AG10803 (cell line): ENCODE measurements at places on chromosomes 1 and 21.

DNA sequence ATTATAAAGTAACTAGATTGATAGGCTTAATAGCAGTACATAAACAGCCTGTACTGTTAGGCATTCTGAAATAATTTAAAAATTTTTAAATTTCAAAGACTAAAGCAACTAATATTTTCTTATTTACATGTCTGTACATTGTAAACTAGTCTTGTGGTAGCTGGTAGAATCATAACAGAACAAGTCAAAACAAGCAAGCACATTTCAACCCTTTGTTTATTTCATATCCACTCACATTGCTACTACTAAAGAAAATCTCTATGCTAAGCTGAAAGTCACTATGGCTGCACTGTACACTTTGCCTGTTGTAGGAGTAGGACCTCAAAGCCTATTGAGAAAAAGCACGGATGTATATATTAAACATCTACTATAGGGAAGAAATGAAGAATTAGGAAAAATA lies 738.2 kb upstream of the ADGRL4 start:
- DNase-seq = no peak

DNA sequence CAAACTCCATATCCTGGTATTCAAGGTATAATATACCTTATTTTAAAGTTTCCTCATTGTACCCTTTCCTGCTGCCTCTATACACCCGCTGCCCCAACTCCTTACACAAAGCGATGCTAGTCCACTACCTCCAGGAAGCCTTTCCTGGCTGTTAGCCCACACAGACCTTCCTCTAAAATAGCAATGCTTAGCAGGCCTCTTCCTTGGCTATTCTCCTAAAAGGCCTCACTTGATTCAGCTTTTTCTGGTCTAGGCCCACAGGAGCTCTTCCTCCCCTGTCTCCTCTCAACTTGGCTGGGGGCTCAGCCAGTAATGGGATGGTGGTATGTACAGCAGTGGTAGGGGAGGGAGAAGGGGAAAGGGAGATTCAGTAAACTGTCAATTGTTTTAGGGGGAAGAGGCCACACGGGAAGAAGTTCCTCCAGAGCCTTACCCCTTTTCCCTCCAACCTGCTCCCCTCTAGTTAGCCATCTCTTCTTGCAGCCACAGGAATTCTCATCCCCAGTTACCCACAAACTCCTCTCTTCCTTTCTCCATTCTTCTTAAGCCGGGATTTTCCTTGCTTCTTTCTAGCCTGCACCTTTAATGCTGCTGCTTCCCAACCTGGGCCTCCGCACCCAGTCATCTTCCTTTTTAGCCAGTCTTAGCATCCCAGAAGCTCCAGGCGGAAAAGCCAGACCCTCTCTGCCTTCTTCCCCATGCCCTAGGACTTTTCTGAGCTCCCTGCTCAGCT lies 2.6 kb downstream of the LRRC41 start:
- peak; percentile 41 for DNase-seq

DNA sequence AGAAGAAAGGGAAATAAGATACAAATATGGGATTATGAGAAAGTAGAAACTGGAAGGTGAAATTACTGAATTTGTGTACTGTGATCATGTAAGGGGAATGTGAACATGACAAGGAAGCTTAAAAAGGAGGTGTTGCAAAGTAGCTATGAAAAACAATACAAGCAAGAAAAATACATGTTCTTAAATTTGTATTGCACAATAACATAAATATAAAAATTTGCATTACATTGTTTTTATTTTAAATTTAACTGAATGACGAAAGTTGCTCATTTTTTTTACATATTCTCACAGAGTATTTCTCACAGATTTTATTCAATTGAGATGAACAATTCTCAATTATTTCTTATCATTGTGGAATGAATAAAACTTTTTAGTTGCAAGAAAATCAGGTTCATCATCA lies 874.8 kb downstream of the AMY1C start:
- DNase-seq = no peak

DNA sequence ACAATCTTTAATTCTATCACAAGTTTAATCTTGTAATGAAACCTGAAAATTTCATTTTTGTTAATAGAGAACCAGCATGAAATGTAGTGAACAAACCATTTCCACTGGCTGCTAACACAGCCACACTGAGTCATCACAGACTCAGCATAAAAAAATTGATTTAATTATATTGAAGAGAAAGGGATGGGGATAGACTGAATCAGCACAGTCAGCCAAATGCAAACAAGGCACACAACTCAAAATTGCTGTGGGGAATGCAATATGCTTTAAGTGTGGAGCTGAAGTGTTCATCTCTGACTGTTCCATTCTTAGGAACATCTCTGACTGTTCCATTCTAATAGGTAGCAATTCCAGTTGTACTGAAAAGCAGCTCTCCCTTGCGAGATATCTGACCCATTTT lies 299.8 kb downstream of the MRPL39 start:
- peak; percentile 51 for DNase-seq

DNA sequence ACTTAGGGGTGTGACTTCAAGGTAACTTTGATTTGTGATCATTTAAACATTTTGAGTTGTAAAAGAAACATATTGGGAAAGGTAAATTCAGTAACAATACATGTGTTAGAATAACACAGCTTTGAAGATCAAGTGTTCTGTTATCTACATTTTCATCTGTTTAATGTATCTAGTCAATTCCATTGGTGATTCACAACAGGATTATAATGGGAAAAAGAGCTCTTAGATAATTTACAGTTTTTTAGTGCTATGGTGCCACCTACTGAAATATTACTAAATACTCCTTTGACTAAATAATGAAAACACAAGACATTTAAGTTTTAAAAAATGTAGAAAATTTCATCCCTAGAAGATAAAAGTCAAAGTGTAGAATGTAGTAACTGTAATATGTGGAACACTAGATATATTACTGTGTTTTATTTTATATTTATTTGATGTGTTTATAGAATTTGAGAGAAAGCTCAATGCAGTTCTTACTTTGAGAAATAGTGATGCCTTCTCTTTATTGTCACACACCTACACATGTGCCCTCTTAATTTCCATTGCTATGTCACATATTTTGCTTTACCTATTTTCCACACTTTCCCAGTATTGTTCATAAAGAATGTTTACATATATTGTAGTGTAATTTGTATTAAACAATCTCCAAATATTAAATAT lies 47.4 kb downstream of the PTPRC start:
- DNase-seq = peak; percentile 72

- no peak for DNase-seq
Observed at GRCh38 chr1:17984583-17984982, 123.0 kb upstream of the IGSF21 start.

- DNase-seq = peak; percentile 85
Observed at GRCh38 chr1:3369446-3370076, 84.9 kb upstream of the ARHGEF16 start.

DNA sequence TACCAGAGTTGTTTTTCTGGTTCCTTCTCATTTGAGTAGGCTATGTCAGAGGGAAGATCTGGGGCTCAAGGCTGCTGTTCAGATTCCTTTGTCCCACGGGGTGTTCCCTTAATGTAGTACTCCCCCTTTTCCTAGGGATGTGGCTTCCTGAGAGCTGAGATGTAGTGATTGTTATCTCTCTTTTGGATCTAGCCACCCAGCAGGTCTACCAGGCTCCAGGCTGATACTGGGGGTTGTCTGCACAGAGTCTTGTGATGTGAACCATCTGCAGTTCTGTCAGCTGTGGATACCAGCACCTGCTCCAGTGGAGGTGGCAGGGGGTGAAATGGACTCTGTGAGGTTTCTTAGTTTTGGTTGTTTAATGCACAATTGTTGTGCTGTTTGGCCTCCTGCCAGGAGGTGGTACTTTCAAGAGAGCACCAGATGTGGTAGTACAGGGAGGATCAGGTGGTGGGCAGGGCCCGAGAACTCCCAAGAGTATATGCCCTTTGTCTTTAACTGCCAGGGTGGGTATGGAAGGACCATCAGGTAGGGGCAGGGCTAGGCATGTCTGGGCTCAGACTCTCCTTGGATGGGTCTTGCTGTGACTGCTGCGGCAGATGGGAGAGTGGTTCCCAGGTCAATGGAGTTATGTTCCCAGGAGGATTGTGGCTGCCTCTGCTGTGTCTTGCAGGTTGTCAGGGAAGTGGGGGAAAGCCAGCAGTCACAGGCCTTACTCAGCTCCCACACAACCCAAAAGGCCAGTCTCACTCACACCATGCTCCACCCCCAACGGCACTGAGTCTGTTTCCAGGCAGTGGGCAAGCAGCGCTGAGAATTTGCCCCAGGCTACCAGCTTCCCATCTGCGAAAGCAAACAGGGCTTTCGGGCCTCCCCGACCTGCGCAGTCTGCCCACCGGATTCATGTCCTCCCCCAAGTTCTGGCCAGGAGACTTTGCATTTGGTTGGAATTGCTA lies 64.2 kb downstream of the SERINC2 start:
- no peak for DNase-seq

GRCh38 chr1:247077213-247077612 lies 1.4 kb downstream of the ZNF670 start:
- DNase-seq = peak; percentile 28

- DNase-seq = peak; percentile 16
Observed at GRCh38 chr21:34351786-34352241, 12.0 kb upstream of the KCNE2 start.

DNA sequence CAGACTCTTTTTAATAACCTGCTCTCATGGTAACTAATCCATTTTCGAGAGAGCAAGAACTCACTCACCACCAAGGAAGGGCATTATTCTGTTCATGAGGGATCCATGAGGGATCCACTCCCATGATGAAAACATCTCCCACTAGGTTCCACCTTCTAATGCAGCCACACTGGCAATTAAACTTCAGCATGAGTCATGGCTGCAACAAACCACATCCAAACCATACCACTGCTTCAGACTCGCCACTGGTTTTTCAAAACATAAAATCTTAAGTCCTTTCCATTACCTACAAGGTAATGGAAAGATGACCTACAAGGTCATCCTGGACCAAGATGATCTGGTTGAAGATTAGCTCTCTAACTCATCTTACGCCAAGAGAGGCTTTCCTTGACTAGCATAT lies 405.1 kb downstream of the VAV3 start:
- no peak for DNase-seq

DNA sequence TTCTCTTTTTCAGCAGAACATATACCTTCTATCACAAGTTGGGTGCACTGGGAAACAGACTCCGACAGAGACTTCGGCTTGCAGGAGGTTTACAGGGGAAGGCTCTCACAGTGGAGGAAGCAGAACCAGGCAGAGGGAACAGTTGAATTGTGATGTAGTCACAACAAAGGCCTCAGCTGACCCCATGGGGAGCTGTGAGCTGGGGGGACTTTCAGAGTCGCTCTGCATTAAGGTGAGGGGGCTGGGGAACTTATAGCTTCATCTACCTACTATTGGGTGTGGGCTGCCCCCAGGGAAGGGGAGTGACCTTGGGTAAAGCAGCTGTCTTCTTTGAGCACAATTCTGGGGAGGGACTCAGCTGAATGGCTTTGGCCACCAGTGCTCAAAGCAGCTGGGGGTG lies 94.9 kb upstream of the POU3F1 start:
- DNase-seq = no peak

DNA sequence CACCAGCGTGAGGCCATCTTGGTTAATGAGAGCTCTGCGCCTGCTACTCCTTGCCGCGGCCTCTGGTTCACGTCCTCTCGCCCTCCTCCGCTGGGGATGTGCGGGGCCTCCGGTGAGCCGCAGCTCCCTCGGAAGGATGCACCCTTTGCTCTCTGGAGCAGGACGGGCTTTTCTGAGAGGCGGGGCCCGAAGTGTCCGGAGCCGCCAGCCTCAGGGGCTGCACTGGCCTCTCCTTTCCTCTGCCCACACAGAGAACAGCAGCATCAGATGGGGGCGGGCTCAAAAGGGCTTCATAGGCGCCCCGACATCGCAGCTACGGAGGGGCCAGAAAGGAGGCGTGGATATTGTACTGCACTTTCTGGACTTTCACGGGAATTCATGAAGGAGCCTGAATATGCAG lies 284.7 kb downstream of the CAMTA1 start:
- peak; percentile 1 for DNase-seq

- no peak for DNase-seq
Observed at GRCh38 chr1:245589906-245590305, 435.1 kb downstream of the KIF26B start.

DNA sequence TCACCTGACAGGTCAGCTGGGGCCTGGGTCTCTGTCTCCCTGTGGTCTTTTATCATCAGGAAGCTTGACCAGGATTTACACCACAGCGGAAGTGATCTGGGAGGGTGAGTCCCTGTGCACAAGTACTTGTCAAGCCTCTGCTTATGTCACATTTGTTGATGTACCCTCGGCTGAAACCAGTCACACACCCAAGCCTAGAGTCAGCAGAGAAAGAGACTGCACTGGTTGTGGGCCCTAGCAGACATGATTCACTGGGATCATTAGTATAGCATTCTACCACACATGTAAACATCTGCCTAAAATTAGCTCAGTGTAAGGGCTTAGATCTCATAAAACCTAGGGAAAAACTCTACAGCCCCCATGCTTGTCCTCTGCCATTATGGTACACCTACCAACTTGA lies 79.3 kb upstream of the LAMC2 start:
- no peak for DNase-seq

GRCh38 chr1:162857850-162858249 lies 3.1 kb downstream of the CCDC190 start:
- DNase-seq = peak; percentile 55

GRCh38 chr1:246794828-246795671 lies 70.8 kb downstream of the SCCPDH start:
- peak; percentile 60 for DNase-seq

DNA sequence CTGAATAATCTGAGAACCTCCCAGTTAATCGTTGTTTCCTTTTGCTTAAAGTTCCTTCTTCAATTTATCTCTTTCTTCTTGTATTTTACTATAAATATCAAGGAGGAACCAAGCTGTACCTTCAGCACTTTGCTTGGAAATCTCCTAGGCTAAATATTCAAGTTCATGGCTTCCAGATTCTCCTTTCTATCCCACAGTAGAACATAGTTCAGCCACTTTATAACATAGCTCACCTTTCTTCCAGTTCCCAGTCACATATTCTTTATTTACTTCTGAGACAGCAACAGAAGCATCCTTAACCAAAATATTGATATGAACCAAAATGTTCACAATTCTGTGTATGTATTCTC lies 11.0 kb downstream of the ZMYM4 start:
- DNase-seq = no peak

GRCh38 chr1:1517973-1518620 lies 6.1 kb downstream of the ATAD3A start:
- DNase-seq = no peak

DNA sequence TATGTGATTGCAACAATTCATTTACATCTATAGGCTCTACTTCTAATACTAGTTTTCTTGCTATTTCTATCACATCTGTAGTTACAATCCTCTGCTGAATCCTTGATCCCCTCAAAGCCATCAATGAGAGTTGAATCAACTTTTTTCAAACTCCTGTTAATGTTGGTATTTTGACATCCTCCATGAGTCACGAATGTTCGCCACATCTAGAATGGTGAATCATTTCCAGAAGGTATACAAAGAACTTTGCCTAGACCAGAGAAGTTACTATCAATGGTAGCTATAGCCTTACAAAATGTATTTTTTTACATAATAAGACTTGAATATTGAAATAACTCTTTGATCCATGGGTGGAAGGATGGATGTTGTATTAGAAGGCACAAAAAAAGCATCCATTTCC lies 110.0 kb downstream of the AMY1C start:
- DNase-seq = no peak

GRCh38 chr1:100893718-100894117 lies 924 bp downstream of the EXTL2 start:
- DNase-seq = no peak
